ENCODE measurements at places on chromosomes 12 and 14.

- DNase-seq: no peak
Observed at GRCh38 chr12:4273652-4274395, at the start of gene CCND2. Gene CCND2, plus strand, starts transcription at chr12:4273762. Its CDS starts 279 bp downstream, at chr12:4274041.

- DNase-seq: no peak
Observed at GRCh38 chr12:104130760-104131159, 7.2 kb downstream of the NFYB start.

DNA sequence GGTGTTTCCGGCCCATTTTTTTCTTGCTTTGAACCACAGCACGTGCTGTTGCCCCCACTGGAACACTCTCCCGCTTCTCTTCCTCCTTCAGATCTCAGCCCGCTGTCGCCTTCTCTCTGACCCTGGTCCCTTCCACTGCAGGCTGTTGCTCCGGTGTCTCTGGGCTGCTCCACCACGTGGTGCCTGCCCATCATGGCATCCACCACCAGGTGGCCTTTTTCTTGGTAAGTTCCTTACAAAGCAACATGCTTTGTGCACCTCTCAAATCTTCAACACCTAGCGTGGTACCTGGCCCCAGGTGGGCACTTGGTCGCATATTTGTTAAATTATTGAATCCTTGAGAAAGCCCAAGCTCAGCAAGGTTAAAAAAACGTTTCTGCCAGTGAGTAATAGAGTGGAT lies 19.1 kb downstream of the TUNAR start:
- peak; percentile 46 for DNase-seq

- DNase-seq: peak; percentile 92
Observed at GRCh38 chr12:107093417-107094182, at the start of gene CRY1. Gene CRY1, minus strand, starts transcription at chr12:107093549. Its CDS starts 588 bp downstream, at chr12:107092961.

DNA sequence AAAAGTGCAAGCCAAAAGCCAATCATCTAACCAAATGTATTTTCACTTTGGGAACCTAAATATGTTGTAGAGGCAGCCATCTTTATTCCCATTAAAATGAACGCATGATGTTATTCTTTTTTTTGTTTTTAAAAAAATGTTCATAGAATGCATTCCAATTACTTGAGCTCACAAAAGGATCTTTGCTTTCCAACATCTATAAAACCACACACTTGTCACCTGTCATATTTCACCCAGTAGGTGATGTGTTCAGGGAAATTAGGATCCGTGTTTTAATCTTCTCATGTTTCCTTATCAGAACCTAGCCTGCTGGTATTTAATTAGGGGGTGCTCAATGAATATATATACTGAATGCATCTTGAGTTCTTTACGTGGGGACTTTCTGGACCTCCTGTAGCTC lies 13.6 kb downstream of the TTC8 start:
- no peak for DNase-seq
